Kidney (tissue), 22 donors: ENCODE measurements at places on chromosomes 7 and 10. TPM values are rescaled to one million over a fixed set of nuclear protein-coding genes. Genes with fewer than 3 reads are reported as not detected.

DNA sequence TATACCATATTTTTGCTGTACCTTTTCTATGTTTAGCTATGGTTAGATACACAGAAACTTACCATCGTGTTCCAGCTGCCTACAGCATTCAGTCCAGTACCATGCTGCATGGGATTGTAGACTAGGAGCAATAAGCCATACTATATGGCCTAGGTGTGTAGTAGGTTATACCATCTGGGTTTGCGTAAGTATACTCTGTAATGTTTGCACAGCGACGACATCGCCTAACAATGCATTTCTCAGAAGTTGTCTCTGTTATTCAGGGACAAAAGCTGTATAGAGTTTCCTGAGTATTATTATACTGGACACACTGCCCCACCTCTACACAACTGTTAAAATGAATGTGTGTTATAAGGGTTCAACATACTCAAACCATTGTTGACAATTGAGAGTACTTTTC lies 93.8 kb upstream of the MKI67 start:
- DNase-seq, result no peak

DNA sequence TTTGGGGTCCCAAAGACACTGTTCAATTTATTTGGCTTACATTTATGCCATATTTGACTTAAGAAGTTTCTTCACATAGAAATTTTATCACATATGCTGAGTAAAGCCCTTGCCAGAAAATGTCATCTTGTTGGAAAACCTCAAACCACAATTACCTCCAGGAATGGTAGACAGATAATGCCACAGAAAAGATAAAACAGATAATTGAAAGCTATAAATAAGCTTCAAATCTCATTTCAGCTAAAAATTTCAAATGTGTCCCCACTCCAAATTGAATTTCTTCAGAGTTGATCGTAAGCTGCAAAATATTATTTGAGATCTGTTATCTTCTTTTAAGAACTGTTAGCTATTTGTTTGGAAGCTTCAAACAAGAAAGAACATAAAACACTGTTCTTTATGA lies 176.4 kb upstream of the PTN start:
- no peak for DNase-seq

DNA sequence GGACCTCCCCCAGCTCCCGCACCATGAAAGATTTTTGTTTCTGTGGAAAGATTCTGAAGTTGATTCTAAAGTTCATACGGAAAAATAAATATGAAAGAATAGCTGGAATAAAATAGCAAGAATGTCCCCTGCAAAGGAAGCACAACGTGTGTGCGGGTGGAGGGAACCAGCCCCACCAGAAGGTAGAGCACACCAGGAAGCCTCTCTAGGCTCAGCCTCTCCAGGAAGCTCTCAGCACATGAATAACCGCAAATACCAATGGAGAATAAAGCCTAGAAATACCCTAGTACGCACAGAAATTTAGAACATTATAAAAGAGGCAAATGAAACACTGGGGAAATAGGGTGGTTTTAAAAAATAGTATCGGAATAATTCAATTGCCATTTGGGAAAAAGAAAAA lies 24.6 kb upstream of the FAM170B start:
- no peak for DNase-seq

- no peak for DNase-seq
These were observed 19.7 kb upstream of the RHOBTB1 start for GRCh38 chr10:60963441-60964256.

DNA sequence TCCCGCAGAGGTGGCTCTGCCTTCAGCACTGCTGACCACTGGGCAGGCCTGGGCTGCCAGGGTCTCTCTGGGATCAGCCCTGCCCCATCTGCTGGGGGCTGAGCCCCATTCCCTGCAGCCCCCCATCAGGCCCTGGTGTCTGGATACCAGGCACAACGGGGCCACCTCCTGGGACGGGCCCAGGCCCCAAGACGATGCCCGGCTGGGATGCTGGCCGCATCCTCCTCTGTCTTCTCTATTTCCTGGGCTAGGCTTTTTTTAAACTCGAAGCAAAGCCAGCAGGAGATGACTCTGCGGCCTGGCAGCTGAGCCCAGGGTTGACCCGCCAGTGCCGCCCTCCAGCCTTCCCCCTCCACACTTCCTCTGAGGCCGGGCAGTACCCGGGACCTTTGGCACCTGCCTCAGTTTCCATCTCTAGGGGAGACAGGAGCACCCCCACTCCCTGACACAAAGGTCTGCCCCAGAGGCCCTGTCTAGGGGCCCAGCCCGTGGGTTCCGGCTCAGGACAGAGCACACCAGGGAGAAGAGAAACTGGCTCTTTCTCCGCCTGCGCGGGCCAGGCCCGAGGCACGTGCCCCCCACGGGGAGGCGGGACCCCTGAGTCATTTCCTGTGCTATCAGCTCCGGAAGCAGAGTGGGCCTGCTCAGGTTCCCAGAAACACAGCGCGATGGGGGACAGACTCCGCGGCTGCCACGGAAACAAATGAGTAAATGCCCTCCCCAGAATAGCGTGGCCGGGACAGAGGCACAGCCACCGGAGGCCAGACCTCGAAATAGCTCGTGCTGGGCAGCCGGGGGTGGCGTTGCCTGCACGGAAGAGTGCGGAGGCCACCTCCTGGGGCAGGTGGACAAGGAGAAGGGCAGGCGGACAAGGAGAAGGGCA lies 84.6 kb upstream of the PDGFA start:
- DNase-seq, result peak; percentile 61

GRCh38 chr10:16867556-16867955 lies 50.3 kb upstream of the RSU1 start:
- DNase-seq, result peak; percentile 40

DNA sequence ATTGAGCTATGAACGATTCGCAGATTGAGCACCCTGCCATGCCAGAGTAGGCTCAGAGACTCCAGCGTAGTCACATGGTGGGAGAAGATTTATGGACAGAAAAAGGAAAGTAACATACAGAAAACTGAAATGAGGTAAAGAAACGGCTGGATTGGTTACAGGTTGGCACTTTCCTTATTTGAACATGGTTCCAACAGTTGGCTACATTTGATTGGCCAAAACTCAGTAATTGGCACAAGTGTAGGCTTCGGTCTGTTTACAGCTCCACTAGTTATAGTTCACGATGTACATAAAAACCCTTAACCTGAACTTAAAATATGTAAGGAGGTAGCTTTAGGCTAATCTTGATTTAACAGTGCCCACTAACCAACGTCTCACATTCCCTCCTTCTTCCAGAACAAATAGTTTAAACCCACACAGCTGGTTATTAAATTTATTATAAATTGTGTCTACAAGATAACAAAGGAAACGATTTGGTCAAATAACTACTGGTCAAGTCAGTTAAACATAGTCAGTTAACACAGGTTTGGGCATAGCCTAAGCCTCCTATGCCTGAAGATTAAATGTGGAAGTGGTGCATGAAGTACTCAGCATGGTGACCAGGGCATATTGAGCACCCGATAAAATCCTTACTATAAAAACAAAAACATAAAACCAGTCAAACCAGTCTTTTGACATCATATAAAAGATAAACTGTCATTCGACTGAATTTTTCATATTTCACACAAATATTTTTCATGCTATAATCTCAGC lies 17.9 kb upstream of the MTERF1 start:
- DNase-seq, result no peak

FAM25G gene
- total RNA-seq, result not detected

DNA sequence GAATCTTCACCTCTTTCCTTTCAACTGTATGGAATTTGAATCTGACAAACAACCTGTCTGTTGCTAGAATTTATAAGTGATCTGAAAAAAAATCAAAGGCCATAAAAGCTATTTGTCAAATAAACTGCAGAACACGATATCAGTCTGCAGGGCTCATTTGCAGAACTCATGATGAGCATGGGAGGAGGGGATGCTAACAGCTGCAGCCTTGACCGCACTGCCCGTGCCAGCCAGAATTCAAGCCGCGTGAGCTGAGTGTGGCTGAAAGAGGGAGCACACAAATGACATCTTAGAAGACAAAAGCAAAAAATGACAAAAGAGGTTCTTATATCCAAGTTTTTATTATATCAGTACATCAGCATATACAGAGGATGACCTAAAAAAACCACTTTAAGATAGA lies 15.7 kb downstream of the LRRTM3 start:
- peak; percentile 44 for DNase-seq

ASAH2B gene
- 5.2 TPM for total RNA-seq

GSAP gene
- total RNA-seq, result 29.4 TPM

DNA sequence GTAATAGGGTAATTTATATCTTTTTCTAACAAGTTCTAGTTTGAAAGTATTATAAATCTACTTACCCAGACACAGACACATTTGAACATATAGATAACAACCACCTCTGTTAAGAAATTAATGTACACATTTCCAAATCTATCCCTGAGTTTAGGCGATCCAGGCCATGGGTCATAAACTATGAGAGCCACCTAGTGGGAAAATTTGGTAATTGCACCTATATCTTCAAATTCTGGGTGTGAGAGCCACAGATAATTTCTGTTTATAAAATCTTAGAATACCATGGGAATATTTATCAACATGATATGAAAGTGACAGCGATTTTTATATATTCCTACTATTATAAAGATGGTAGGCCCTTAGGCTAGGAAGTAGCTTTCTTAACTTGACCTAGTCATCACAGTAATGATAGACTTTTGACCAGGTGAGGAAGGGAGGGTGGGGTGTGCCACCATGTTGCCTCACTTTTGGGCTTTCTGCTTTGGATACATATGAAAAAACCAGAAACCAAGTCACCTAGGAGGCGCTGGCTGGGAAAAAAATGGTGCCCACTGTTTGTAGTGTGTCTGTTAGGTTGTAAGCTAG lies 8.0 kb upstream of the EPHA1 start:
- peak; percentile 66 for DNase-seq

GRCh38 chr10:47348138-47348651 lies at the start of gene RBP3:
TSS of gene RBP3 (plus strand) at chr10:47348363. CDS start at chr10:47348485, 122 bp downstream.
- no peak for DNase-seq

GIMAP2 gene
- total RNA-seq, result 19.5 TPM

CYP26C1 gene
- total RNA-seq, result 0.35 TPM
